GM10248 (cell line): ENCODE measurements at places on chromosomes 7 and 10.
A peak's percentile ranks its signal among the peaks of the same experiment; 100 is the strongest.

GRCh38 chr10:101569622-101570427 lies 18.2 kb downstream of the POLL start:
- peak; percentile 92 for DNase-seq

- no peak for DNase-seq
Measured at GRCh38 chr7:73626814-73627213, 2.5 kb upstream of the MLXIPL start.

- DNase-seq, result no peak
Measured at GRCh38 chr10:6114805-6115341, 26.0 kb downstream of the RBM17 start.

DNA sequence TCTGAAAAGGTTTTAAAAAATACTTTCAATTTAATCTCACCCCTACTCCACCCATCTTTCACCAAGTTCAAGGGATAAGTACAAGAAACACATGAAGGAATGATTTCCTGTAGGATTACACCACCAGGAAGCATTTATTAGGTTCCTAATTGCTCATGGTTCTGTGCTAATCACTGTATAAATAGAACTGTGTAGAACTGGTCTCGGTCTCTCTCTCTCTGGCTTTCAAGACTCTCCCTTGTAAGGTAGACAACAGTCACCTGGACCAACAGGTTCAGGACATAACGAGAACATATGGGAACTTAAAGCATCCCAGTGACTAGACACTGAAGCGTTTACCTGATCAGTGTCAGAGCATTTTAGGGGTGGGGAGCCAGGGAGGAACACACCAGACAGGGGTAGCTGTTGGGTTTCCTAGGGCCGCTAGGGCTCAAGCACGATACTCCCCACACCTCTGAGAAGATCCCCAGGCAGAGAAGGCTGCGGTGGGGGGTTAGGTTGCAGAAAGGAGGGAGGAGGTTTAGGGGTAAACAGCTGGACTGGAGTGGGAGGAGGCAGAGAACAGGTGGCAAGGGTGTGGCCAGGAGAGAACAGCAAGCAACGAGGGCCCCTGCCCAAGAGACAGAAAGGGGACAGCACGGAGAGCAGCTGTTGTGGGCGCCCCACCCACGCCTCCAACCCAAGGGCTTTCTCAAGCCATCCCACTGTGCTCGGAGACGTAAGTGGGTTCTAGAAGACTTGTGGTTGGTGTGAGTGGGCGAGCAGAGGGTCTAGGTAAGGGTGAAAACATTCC lies 52.5 kb upstream of the USP6NL start:
- peak; percentile 67 for DNase-seq

DNA sequence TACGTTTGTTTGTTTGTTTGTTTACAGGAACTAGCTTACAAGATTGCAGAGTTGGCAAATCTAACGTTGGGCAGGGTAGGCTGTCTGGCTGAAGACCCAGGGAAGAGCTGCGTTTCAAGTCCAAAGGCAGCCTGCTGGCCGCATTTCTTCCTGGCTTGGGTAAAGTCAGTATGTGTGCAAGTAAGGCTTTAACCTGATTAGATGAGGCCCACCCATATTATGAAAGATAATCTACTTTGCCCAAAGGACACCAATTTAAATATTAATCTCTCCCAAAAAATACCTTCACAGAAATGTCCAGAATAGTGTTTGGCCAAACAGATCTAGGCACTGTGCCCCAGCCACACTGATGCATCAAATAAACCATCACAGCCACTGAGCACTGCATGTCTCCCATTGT lies 228.9 kb upstream of the HABP2 start:
- no peak for DNase-seq

- DNase-seq, result no peak
Measured at GRCh38 chr10:131625041-131625440, 275.8 kb upstream of the PPP2R2D start.

- DNase-seq, result no peak
Measured at GRCh38 chr7:142553216-142553615, 196.1 kb upstream of the PRSS1 start.

GRCh38 chr10:1581189-1581588 lies 156.1 kb downstream of the ADARB2 start:
- DNase-seq, result no peak

GRCh38 chr7:52053525-52053924 lies 736.9 kb upstream of the COBL start:
- DNase-seq, result no peak

DNA sequence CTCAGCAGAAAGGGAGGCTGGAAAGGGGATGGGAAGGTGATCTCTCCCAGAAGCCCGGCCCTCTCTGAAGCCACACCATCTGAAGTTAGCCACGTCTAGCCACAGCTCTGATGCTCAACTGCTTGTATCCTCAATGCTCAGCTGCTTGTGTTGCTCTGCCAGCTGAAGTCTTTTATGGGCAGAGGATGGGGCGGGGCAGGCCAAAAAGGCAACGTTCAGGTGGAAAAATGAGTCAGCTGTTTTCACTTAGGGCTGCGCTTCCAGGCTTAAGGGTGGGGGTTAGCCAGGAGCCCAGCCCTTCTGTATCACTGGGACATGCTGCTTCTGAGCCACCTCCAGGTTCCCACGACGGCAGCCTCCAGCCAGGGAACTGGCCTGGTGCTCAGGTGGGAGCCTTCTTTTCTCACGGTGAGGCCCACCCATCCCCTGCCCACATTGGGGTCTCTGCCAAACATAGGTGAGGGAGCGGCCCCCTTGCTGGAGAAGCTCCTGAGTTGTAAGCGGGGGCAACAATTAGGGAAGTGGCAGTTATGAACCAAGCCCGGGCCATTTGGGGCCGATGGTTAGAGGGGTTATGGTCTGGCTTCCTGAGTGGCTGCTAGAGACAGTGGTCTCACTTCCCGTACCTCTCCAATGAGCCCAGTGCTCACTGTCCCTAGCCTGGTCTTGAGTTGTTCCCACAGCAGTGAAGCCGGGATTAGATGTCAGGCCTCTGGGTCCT lies 44.9 kb upstream of the CNPY1 start:
- no peak for DNase-seq
